ENCODE measurements at places on chromosomes 6 and 20. TPM values are rescaled to one million over a fixed set of nuclear protein-coding genes. Genes with fewer than 3 reads are reported as not detected.

DNA sequence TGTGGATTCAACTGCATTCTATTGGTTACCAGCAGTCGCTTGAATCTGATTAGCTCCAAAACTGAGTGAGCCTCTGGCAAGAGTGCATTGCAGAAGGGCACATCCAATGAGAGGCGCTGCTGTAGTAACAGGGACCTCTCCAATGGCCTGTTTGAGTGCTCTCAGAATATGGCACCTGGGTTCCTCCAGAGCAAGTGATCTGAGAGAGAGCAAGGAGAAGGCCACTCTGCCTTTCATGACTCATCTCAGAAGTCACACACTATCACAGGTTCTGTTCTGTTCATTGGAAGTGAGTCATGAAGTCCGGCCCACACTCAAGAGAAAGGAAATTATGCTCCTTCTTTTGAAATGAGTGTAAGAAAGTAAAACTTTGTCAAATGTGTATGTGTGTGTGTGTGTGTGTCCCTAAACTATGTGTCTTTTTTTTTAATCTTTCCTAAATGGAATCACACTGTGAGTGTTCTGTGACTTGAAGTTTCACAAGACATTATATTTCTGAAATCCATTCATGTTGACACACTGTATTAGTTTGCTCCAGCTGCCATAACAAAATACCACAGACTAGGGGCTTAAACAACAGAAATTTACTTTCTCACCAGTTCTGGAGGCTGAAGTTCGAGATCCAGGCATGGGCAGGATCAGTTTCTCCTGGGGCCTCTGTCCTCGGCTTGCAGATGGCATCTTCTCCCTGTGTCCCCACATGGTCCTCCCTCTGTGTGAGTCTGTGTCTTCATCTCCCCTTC lies 138.3 kb upstream of the CDYL start:
- no peak for DNase-seq

- DNase-seq, result peak; percentile 91
These were observed 24.4 kb downstream of the CNR1 start for GRCh38 chr6:88141561-88142296.

DNA sequence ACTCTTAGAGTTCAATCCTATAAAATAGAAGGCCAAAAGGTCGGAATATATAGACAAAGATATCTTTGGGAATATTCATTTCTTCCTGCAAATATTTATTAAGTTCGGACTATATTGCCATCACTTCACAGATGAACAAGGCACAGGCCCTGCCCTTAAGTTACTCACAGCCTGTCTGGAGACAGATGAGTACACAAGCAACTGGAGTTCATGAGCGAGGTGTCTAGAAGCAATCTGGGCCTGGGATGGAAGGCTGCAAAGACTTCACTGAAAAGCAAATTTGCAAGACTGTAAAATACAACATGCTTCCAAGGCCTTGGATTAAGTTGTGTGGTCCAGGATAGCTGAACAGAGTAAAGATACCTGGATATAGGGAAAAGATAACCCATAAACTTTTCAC lies 56.7 kb upstream of the CEP85L start:
- no peak for DNase-seq

DNA sequence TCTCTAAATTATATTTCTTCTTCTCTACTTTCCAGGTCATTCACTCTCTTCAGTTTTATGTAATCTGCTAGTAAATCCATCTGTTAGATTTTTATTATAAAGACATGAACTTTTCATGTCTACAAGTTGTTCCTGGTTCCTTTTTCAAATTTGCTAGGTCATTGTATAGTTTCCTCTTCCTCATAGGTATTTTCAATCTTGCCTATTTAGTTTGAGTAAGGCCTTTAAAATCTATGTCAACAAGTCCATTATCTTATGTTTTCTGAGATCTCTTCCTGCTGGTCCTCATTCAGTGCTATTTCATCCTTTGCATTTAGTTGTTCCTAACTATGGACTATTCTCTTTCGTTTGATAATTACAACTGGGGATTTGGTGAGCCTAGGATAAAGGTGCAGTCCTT lies 11.0 kb downstream of the RRBP1 start:
- DNase-seq, result no peak

GRCh38 chr6:137291441-137291840 lies 72.3 kb upstream of the IFNGR1 start:
- no peak for DNase-seq

GRCh38 chr20:18705490-18705889 lies 108.1 kb upstream of the SCP2D1 start:
- DNase-seq, result no peak

DNA sequence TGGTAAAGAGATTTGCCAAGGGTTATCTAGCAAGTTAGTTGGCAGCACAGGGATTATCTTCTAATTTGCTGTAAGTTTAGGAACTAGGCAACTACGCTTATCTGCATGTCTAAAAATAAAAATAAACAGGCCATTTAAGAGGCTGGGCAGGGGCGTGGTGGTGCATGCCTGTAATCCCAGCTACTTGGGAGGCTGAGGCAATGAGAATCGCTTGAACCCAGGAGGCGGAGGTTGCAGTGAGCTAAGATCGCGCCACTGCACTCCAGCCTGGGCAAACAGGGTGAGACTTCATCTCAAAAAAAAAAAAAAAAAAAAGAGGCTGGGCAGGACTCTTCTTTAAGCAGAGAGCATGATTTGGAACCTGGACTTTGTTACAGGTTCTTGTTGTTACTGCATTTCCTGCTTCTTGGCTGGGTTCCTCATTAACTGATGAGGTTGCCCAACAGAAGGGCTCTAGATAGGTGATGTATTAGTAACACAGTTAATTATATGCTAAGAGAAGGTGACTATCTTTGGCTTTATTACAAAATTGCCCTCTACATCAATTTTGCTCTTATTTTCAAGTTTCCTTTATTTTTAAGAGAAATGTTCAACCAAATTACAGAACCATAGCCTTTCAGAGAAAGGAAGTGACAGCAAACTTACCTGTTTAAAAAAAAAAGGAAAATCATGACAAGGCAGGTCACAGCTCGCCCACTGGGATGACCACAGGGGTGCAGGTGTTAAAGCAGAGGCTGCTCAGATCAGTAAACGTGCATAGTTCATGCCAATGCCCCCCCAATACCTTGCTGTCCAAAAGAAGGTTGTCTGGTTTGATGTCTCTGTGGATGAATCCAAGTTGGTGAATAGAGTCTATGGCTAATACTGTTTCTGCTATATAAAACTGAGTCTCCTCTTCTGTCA lies 32.5 kb downstream of the STK38 start:
- DNase-seq, result no peak

GRCh38 chr6:48860175-48860574 lies 602.9 kb downstream of the MMUT start:
- no peak for DNase-seq

GRCh38 chr6:46521464-46521971 lies 30.3 kb upstream of the RCAN2 start:
- no peak for DNase-seq

- DNase-seq, result no peak
These were observed 377.9 kb downstream of the SYNE1 start for GRCh38 chr6:152259234-152259633.

DNA sequence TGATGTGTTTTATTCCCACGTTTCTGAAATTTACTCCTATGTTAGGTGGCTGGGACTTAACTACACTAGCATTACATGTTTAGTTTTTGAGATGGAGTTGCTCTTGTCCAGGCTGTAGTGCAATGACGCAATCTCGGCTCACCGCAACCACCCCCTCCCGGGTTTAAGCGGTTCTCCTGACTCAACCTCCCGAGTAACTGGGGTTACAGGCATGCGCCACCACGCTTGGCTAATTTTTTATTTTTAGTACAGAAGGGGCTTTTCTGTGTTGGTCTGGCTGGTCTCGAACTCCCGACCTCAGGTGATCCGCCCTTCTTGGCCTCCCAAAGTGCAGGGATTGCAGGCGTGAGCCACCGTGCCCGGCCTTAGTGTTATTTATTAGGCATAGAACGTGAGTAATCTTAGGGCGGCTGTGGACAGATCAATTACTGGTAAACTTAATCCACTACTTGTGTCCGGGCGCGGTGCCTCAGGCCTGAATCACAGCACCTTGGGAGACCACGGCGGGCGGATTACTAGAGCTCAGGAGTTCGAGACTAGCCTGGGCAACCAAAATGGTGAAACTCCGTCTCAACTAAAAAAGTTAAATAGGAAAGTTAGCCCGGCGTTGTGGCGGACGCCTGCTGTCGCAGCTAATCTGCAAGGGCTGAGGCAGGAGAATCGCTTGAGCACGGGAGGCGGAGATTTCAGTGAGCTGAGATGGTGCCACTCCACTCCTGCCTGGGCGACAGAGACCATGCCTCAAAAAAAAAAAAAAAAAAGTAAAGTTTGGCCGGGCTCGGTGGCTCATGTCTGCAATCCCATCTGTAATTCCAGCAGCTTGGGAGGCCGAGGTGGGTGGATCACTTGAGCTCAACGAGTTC lies 123.7 kb upstream of the BTN3A2 start:
- peak; percentile 87 for DNase-seq

- no peak for DNase-seq
These were observed 560.8 kb downstream of the CD109 start for GRCh38 chr6:74256781-74257180.

GRCh38 chr20:48457193-48458002 lies 370.4 kb downstream of the PREX1 start:
- no peak for DNase-seq

- DNase-seq, result no peak
These were observed 166.0 kb downstream of the RALGAPA2 start for GRCh38 chr20:20546402-20546801.

DNA sequence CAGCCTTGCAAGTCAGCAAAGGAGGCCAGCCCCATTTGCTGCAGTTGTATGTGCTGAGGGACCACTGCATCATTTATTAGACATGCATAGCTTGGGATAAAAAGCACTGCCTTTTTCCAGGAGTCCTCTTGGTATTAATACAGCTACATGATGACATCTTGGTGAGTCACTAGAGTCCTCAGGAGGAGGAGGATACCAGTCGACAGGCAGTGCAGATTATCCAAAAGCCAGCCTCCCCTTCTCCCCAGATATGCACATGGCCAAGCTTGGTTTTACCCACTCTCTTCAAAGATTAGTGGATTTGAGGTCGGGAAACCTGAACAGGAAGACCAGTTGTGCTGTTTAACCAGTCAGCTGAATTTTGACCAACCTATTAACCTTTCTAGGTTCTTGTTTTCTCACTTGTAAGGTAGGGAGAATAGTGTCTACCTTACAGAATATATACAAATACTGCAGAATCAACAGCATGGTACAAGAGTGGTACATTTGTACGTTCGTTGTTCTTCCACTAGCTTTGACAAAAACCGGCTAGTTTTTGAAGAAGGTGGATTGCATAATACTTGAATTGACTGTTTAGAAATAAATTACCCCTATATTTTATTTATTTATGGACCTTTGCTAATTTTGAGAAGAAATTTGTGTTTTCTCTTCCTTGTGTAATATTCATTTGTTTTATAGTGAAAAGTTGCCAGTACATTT lies 31.9 kb downstream of the VAPB start:
- no peak for DNase-seq

- DNase-seq, result no peak
These were observed 95.6 kb downstream of the TOX2 start for GRCh38 chr20:44010162-44010704.

- no peak for DNase-seq
These were observed 31.9 kb downstream of the C6orf89 start for GRCh38 chr6:36917541-36918193.

DNA sequence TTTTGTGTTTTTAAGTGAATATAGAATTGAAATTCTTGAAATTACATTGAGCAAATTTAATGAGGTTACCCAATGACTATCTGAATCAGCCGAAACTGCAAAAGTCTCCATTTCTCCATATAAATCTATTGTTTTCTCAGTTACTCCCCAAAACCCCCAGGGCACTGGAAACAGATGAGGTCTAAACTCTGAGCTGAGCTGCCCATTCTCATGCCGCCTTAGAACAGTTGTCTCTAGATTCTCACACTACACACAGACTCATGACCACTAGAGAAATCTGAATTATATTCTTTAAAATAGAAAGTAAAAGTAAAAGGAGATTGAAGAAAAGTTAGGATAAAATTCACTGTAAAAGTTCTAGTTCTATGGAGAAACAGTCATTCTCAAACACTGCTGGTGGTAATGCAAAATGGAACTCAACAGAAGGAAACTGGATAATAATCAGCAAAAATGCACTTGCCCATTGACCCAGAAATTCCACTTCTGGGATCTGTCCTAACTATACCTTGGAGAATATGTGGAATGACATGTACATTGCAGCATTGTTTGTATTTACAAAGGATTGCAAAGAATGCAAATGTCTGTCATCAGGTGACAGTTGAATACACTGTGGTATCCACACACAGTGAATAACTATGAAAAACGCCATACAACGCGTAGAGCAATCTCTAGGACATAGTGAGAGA lies 125.5 kb downstream of the IPCEF1 start:
- no peak for DNase-seq

DNA sequence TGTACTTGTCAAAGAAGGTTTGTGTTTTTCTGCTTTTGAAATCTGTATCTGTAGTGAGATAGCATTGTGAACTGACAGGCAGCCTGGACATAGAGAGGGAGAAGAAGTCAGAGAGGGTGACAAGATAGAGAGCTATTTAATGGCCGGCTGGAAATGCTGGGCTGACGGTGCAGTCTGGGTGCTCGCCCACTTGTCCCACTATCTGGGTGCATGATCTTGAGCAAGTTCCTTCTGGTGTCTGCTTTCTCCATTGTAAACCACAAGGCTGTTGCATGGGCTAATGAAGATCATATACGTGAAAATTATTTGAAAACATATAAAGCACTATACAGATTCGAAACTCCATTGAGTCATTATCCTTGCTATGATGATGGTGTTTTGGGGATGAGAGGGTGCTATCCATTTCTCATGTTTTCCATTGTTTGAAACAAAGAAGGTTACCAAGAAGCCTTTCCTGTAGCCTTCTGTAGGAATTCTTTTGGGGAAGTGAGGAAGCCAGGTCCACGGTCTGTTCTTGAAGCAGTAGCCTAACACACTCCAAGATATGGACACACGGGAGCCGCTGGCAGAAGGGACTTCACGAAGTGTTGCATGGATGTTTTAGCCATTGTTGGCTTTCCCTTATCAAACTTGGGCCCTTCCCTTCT lies 18.4 kb downstream of the CD83 start:
- peak; percentile 59 for DNase-seq

Gene MGME1
- 33.3 TPM for total RNA-seq

Gene C20orf202
- total RNA-seq, result not detected

Gene CHRNA4
- not detected for total RNA-seq

Gene GPR6
- not detected for total RNA-seq

Gene SMIM26
- 47.4 TPM for total RNA-seq

Gene STMND1
- not detected for total RNA-seq

Gene MYMX
- not detected for total RNA-seq
